ENCODE measurements at places on chromosomes 12 and 14.

DNA sequence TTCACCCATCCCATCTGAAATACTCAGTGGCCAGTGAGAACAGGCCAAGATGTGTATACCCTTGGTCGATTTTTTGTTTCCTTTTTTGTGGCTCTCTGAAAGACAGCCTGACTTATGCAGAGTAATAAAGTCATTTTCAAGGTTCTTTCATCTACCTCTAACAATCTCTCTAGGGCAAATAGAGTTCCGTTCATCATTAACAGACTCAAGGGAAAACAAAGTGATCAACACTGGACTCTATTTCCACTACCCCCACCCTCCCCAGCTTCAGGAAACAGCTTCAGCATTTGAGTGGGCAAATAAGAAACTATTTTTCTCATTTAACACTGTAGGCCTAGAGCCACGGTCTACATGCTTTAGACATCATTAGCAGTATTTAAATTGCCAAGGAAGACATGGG is 15.9 kb downstream of the PRKAB1 start:
- no peak for DNase-seq

DNA sequence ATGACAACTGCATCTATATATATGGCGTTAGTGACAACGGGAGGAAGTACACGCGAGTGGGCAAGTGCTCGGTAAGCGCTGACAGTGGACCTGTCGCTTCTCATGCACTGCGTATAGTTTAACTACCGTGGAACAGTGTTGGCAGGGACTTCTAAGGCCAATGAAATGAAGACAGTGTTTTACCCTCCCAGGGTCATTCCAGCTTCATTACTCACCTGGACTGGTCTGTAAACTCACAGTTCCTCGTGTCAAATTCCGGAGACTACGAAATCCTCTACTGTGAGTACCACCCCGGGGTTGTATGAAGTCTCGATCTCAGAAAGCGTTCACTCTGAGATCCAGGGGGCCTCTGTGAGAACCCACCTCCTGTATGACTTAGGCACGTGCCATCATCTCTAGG is 129.2 kb upstream of the EVL start:
- peak; percentile 48 for DNase-seq

- DNase-seq, result no peak
Observed at GRCh38 chr14:59283361-59283760, 94.9 kb downstream of the DAAM1 start.

DNA sequence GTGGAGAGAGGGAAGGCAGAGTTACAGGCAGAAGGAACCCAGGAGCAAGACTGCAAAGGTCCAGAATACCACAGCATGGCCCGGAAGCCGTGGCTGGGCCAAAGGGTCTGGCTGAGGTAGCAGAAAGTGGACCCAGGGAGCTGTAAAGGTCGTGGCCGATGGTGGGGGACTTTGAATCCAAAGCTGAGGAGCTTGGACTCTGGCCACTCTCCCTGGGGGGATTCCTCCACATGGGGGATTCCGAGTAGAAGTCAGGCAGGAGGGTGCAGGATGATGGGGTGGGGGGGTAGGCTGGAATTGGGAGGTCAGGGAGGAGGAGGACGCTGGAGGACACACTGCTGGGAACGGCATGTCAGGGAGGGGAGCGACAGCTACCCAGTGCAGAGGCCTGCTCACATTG is 125.2 kb downstream of the GCH1 start:
- DNase-seq, result no peak
